ENCODE measurements at places on chromosomes 13 and 19.

DNA sequence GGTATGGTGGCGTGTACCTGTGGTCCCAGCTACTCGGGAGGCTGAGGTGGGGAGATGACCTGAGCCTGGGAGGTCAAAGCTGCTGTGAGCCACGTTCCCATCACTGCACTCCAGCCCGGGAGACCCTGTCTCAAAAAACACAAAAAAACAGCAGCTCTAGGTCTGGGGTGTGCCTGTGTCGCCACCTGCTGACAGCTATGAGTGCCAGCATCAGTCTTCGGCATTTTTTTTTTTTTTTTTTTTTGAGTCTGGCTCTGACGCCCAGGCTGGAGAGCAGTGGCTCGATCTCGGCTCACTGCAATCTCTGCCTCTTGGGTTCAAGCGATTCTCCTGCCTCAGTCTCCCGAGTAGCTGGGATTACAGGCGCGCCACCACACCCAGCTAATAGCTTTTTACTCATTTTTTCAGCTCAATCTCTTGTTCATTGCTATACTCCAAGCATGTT, 10.1 kb downstream of the AP2S1 start:
- DNase-seq, result peak; percentile 56

DNA sequence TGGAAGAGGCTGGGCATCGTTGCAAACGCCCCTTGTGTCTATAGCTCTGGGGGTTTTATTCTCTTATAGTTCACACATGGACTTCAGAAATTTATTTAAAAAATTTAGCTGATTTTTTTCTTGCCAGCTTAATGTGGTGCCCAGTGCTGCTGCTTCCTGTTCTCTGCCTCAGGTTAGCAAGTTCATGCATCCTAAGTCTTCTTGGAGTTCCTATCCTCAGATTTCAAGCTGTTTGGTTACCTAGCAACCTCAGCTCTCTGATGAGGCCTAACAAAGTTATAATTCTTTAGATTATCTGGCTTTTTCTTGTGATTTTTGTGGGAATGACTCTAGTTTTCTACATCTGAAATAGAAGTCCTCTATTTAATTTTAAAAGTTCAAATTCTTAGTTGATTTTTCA, 250.9 kb downstream of the MAB21L1 start:
- no peak for DNase-seq

- no peak for DNase-seq
Measured at GRCh38 chr13:66634384-66634783, 595.8 kb downstream of the PCDH9 start.

DNA sequence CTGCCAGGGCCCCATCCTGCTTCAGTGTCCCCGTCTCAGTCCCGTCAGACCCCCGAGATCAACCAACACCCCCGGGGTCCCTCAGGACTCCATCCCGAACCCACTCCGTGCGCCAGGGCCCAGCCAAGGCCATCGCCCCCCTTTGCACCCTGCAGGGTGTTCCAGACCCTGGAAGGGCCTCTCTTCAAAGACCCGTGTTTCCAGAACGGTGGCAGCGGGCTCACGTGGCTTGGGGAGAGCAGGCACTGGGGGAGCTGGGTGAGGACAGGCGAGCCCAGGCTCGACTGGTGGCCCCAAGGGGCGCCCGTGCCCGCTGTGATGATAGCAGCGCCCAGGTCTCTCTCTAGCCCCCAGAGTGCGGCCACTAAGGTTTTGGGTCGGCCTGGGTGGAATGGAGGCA, 1.4 kb downstream of the KASH5 start:
- DNase-seq, result no peak

GRCh38 chr13:52744842-52745375, 5.3 kb upstream of the CNMD start:
- DNase-seq, result no peak

GRCh38 chr19:46081928-46082727, 41.3 kb upstream of the IGFL4 start:
- peak; percentile 39 for DNase-seq

DNA sequence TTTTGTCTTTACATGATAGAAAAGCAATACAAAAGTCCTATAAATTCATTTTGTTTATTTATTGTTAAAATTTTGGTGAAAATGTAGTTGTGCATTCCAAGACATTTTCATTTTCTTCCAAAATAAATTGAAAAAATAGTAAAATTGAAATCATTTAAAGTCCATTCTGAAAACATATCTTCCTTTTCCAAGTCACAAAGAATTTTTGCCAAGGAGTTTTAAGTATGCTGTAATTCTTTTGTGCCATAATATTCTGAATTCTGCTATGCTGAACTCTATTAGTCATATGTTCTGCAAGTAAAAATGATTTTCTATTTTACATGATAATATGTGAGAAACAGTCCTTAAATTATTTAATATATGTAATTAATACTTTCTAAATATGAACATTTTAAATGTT, 879.6 kb upstream of the SLC10A2 start:
- peak; percentile 3 for DNase-seq

- no peak for DNase-seq
Measured at GRCh38 chr19:4775627-4776152, 15.8 kb upstream of the FEM1A start.

DNA sequence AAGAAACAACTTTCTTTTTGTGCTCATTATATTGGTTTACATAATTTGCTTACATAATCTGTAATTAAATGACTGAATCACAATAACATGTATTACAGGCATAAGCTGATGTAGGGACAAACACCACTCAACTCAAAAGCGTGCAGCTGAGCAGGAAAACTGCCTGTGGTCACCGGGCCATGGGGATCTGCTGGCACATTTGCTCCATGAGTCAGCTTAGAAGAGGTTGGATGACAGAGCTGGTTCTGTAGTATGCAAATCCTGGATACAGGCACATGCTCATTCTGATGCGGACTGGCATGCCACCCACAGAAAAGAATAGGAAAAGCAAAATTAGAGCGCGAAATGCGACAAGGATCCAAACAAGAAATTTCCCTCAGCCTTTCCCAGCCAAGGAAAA, 128.6 kb downstream of the USP12 start:
- DNase-seq, result peak; percentile 94
